Lower lobe of right lung (tissue), 2 donors: ENCODE measurements at places on chromosomes 12 and 14. TPM values are rescaled to one million over a fixed set of nuclear protein-coding genes. Genes with fewer than 3 reads are reported as not detected.
A peak's percentile ranks its signal among the peaks of the same experiment; 100 is the strongest.

DNA sequence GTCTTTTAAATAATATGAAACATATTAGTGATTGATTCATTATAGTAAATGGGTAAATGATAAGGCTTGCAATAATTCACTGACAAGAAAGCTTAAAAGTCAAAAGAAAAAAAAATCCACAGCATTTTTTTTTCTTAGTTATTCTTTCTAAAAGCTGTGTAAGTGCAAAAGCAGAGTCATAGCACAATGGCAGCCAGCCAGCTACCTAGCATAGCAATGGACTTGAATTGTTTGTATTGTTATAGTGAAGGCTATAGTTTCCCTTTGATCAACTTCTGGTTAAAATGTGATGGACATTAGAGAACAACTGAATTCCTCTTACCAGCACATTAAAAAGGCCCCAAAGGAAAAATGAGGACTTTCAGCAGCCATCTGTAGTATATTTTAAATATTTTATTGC, 232.1 kb downstream of the NAV3 start:
- no peak for DNase-seq

DNA sequence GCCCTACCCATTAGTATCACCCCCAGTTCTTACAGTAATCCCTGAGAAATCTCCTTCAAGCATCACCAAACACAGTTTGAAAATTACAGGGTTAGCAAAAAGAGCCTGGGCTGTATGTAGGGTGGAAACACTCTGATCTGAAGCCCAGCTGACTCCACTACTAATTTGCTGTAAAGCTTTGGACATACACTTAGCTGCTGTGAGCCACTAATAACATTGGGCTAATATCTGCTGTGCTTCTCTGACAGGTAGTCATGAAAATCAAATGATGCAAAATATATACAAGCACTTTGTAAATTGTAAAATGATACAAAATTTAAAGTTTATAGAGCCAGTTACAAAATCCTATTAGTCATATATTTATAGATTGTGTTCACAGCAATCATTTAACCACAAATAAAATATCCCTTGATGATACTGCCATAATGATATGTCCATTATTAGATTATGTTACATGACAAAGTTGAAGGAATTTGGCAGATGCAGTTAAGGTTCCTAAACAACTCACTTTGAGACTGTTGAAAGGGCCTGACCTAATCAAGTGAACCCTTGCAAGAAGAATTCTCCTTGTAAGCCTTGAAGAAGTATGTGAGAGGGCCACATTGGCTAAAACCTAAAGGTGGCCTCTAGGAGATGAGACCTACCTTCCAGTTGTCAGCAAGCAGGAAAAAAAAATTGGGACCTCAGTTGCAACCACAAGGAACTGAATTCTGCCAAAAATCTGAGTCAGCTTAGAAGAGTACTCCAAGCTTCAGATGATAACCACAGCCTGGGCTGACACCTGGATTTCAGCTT, 19.0 kb downstream of the TWF1 start:
- no peak for DNase-seq

NOXRED1 gene
- 0.77 TPM for total RNA-seq

MIA2 gene
- total RNA-seq, result 34.2 TPM

ULK1 gene
- total RNA-seq, result 32.2 TPM

DNA sequence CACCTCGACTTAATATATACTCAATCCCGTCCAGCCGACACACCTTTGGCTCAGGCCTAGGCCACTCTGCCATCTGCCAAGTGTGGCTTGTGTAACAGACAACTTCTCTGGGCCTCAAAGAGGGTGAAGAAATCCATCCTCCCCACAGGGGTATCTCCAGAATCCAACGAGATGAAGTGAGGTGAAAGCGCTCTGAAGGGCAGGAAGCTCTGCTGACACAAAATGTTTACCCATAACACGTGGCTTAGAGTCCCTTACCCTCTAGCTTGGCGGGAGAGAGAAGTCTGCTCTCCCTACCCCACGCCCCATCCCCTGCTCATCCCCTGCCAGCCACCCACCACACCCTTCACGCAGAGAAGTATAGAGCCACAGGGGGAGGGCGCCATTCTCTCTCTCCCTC, 13.0 kb downstream of the ZBTB39 start:
- DNase-seq, result no peak

GRCh38 chr12:101948365-101948764, 71.0 kb downstream of the DRAM1 start:
- no peak for DNase-seq

- no peak for DNase-seq
Measured at GRCh38 chr14:85625925-85626585, 96.1 kb downstream of the FLRT2 start.

HCAR2 gene
- 26.2 TPM for total RNA-seq

- no peak for DNase-seq
Measured at GRCh38 chr14:22748206-22748605, 18.3 kb upstream of the OXA1L start.

GRCh38 chr14:61462566-61463193, 141.3 kb downstream of the PRKCH start:
- no peak for DNase-seq

NRXN3 gene
- total RNA-seq, result 9.0 TPM

DNA sequence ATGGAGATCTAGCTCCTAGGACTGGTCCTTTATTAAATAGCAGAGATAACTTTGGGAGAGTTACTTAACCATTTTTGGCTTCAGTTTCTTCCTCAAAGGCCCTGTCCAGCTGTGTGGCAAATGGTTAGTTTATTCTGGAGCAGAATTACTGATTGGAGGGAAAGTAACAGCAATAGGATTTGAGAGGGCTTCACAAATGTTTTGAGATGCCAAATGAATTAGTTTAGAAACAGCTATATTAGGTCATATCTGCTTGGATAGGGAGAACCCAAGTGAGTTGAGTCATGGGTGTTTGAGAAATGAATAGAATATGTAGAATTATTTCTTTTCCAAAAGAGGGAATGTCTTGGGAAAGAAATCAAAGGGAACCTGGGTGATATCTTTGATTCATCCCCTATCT, 17.5 kb downstream of the RASSF3 start:
- no peak for DNase-seq

NKX2-1 gene
- 180 TPM for total RNA-seq

DNA sequence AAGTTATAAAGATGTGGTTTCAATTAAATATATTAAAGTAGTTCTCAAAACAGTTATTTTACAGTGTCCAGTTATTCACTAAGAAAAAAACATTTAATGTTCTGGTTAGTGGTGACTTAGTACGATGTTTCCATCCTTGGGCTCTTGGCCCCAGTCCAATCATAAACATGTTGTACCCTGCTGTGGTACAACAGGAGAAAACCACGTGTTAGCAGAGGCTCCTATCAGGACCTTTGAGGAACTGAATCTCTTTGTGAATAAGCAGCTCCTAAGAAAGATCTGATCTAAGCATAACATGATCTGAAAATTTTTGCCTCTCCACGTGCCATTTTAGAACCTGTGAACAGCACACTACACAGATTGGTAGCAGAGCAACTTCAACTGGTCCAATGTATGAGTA, 234.0 kb downstream of the SYT1 start:
- DNase-seq, result no peak

PTPRB gene
- total RNA-seq, result 91.4 TPM

DNA sequence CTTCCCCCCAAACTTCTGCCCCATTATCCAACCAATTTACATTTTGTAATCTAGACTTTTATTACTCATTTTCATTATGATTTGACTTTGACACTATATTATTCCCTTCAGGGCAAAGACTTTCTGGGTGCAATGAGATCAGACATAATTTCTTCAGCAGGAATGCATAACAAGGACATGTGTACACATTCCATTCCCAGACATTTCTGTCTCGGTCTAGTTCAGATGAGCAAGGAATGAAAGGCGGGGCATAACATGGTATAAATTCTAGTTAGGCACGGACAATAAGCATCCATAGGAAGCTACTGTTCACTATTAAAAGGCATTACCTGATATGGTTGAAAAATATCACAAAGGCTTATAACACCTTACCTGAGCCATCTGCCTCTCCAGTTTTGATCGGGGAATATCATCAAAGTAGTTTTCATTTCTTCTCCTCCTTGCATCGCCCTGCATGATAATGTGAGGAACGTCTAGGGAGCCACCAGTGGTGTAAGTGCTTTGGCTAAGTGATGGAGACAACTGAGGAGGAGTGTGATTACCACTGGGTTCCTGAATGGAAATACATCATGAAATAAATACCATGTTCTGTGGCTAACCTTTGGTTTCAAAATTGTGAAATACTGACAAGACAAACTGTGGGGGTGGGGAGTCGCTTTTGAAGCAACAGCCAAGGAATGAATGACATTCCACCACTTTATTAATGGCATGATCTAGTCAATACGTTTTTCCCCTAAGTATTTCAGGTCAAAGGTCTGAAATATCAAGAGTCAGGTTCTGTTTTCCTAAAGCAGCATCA, 183.9 kb downstream of the APAF1 start:
- no peak for DNase-seq

TMEM52B gene
- 3.6 TPM for total RNA-seq

DNA sequence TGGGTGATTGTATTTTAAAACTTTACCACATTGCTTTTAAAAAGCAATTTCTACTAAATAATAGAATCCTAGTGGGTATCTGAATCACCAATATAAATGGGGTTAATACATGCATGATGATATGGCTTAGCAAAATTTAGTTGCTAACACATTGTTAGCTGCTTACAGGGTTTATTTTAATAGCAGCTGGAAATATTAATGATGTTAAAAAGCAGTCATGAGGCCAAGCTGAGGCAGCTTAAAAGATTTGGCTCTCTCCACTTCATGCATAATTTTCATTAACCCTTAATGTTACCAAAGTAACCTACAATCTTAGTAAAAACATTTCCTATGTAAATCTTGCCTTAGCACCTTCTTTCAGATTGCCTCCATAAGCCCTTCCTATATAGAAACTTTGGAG, 49.2 kb upstream of the CNOT2 start:
- DNase-seq, result no peak

GRCh38 chr12:57603815-57604453, 690 bp upstream of the DTX3 start:
- DNase-seq, result no peak

- DNase-seq, result no peak
Measured at GRCh38 chr12:21429994-21430393, 7.5 kb upstream of the PYROXD1 start.

SUDS3 gene
- total RNA-seq, result 28.5 TPM

VDR gene
- 24.3 TPM for total RNA-seq

CRIP1 gene
- total RNA-seq, result 237 TPM

DNA sequence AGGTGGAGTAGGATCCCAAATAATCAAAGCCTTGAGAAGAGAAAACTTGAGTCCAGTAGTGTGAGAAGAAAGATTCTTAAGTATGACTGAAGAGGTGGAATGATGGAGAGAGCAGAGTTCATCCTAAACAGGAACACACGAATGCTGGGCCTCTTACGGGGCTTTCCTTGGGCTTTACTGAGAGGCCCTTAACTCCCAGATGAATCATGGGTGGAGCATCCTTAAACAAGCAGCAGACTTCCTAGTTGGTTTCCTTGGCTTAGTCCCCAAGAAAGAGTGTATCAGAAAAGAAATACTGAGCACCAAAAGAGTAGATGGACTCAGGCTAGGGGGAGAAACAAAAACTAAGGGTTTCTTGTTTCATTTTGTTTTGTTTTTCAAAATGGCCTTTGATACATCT, 132.5 kb downstream of the GPR135 start:
- no peak for DNase-seq

GRCh38 chr14:105529569-105530284, 3.3 kb downstream of the TMEM121 start:
- peak; percentile 51 for DNase-seq

- DNase-seq, result no peak
Measured at GRCh38 chr12:102470945-102471344, 9.4 kb downstream of the IGF1 start.
